ENCODE measurements at places on chromosomes 5 and 9.

GRCh38 chr9:98854266-98854665 lies 46.8 kb downstream of the GALNT12 start:
- DNase-seq = no peak

DNA sequence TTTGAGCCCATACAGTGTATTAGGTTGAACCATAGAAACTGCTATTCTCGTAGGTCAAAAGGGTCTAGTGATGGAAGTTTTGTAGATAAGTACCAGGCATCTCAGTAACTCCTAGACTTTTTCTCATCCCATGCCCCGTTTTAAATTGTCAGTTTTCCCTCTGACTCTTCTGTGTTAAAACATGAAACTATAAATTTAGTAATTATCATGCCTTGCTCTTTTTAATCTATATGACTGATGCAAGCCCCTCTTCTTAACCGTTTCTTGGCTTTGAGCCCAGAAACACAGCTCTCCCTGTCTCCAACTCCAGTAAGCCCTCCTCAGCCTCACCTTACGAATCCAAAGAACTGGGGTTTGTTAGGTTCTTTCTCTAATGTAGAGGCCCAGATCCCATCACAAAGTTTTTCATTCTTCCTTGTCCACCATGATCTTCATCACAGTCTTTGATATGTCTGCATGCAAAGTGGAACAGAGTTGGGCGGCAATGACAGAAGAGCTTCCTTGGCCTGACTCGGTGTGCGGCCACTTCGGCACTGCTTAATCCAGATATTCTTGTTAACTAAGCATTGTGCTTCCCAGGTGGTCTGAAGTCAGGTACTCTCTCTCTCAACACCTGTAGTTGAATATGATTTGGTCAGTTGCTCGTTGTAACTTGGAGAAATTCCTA lies 21.1 kb downstream of the RGMB start:
- DNase-seq = no peak

GRCh38 chr5:6847870-6848269 lies 134.6 kb downstream of the TENT4A start:
- no peak for DNase-seq

- DNase-seq = no peak
Measured at GRCh38 chr5:1701884-1702283, 97.8 kb downstream of the MRPL36 start.

- no peak for DNase-seq
Measured at GRCh38 chr9:121252104-121252851, 15.7 kb upstream of the GSN start.

DNA sequence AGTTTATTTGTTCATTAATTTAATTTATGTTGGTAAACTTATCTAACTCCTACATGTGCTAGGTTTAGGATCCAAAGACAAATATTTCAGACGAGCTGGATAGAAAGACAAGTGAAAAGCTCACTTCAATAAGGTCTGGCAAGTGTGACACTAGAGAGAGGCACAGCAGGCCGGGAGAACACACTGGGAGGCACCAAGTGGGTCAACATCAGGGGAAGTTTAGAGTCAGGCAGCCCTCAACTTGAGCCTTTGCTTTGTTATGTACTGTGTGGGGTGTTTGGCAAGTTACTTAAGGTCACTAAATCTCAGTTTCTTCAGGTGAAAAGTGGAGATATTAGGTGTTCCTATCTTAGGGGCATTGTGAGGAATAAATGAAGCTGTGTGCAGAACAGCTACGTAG lies 214.4 kb downstream of the PCSK1 start:
- DNase-seq = no peak

- no peak for DNase-seq
Measured at GRCh38 chr9:138082918-138083636, 205.5 kb downstream of the CACNA1B start.

DNA sequence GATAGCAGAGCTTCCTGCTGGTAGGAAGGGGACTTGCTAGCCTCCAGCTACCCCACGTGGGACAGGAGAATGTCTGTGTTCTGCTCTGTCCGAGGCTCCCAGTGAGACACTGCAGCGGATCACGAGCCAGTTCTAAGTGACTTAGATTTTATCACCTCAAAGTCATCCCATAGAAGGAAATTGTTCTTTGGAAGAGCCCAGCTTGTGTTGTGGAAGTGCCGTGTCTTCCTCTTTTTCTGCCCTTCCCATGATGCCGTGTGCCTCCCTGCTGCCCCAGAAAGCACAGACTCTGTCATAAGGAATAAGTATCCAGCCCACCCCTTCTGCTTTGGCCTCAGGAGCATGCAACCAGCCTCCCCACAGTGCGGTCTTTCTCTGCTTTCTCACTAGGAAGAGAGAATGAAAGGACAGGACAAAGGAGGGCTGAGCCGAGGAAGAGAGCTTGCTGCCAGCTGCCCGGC lies 35.6 kb downstream of the RUFY1 start:
- DNase-seq = no peak

DNA sequence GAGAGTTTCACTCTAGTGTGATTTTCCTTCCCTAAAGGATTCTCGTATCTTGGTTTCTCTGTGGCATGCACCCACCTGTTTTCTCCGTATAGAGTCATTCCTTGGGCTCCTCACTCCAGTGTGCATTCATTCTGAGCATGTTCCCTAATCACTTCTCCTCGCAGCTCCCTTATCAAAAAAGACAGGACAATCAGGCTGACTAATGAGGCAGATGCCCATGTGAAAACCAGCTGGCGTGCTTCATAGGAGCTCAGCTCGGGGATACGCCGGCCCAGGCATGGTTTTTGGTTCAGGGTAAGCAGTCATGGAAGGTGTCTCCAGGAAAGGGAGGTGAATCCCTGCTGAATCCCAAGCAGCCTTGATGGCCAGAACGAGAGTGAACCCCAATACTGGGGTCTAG lies 41.2 kb upstream of the INSYN2B start:
- no peak for DNase-seq

- DNase-seq = no peak
Measured at GRCh38 chr9:25260046-25260445, 418.2 kb downstream of the TUSC1 start.

GRCh38 chr5:140399979-140400729 lies 1.5 kb upstream of the ANKHD1 start:
- DNase-seq = peak; percentile 49

- DNase-seq = no peak
Measured at GRCh38 chr5:28408651-28409050, 1370.3 kb upstream of the CDH9 start.

- DNase-seq = no peak
Measured at GRCh38 chr9:137084526-137084925, 2.3 kb upstream of the MAN1B1 start.

DNA sequence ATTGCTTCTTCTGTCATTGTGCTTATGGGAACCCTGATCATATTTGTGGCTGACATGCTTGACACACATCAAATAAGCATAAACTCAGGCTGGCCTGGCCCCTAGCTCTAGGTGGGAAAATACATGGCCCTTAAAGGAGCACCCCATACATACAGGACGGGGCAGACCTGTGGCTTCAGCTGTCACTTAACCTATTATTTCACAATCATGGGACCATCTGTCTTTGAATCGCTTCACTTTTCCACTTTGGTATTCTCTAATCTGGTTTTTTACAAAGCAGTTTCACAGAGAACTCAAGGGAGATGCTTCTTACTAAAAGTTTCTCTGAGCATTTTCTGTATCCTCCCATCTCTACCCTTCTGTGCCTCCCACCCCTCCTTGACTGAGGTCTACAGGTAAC lies 34.6 kb upstream of the LRRTM2 start:
- no peak for DNase-seq

DNA sequence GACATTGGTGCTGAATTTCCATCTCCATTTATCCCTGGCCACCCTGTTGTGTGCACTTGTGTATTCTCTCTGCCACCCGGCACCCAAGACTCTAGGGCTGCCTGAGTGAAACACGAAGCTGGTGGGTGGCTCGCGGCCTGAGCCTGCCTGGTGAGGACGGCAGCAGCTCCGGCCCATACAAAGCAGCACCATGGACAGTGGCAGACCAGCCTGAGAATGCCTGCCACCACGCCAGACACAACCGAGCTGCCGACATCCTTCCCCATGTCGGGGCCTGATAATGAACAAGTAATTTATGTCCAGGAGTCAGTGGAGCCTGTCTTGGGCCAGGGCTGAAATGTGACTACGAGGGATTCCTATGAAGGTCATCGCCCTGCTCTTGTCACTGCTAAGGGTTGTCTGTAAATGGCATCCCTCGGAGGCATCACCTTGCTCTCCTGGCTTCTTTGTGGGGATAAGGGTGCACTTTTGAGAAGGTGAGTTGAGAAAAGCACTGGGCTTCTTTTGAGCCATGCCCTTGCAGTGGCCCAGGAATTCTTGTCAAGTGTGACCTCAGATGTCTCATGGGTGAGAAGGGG lies 175.7 kb downstream of the MELK start:
- peak; percentile 53 for DNase-seq

GRCh38 chr5:137753691-137754187 lies 424 bp downstream of the HNRNPA0 start:
- DNase-seq = no peak

DNA sequence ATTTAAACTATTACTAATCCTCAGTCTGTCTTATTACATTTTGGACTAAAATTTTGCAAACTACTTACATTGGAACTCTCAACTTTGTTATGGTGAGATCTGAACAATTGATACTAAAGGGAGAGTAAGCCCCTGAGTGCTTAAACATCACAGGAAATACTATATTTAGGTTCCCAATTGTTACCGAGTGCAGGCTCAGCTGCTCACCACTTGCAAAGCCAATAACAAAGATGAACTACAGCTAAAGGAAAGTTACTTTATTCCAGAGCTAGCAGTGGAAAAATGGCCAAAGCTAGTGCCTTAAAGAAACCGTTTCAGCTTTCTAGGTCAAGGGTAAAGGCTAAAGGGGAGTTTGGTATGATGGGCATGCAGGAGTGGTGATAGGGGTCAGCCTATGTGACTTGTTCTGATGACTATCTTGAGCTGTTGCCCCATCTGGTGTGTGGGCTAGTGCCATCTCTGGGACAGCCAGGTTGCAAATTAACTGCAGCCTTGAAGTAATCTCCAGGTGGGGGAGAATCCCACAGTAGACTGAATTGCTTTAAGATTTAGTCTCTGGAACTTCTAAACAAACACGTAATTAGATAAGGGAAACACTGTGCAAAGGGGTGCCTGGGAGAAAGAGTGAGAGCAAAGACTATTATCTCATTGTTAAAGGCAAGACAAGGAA lies 7.8 kb upstream of the NDUFB6 start:
- DNase-seq = no peak

GRCh38 chr5:34833976-34834793 lies 4.8 kb upstream of the TTC23L start:
- no peak for DNase-seq

DNA sequence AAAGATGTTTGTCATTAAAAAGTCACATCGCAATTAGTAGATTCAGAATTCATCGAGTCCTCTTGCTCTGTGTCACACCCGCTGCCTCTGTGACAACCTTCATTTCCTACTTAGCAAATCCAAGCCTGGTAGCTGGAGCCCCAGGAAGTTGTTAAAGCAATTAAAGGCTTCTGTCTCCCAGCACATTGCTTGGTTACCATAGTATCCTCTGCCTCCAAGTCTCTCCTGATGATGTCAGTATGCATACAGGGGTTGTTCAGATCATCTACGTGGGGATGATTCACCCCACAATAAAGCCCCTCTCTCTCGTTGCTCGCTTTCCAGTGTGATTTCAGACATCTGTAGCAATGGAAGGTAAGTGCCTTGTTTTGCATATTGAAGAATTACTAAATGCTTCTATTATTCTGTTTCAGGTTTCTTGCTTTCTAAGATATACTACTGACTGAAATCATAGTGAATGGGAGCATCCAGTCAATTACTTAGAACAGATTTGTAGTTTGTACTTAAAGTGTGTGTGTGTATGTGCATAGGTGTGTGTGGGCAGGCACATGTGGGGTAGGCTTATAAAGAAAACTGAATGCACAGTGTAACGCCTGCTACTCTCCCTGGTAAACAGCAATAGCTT lies 52.9 kb downstream of the PAM start:
- DNase-seq = no peak

DNA sequence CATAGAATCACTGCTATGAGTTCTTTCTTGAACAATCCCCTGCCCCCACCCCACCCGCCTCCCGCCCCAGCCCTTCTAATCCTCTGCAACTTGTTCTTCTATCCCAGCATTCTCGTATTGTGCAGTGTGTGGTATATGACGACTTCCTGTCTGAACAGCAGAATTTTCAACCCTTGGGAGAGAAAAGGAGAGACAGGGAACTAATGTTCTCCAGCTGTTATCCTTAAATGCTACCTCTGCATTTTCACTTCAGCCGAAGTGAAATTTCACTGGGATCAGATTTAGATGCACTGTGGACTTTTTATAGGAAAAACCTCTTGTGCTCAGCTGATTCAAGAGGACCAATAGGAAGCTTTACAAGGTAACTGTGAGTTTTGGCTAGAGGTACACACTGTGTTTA lies 2.2 kb downstream of the FBXL7 start:
- no peak for DNase-seq

- no peak for DNase-seq
Measured at GRCh38 chr5:74272024-74272775, 368.3 kb downstream of the ENC1 start.

GRCh38 chr5:120039111-120039510 lies 409.8 kb downstream of the FAM170A start:
- no peak for DNase-seq

DNA sequence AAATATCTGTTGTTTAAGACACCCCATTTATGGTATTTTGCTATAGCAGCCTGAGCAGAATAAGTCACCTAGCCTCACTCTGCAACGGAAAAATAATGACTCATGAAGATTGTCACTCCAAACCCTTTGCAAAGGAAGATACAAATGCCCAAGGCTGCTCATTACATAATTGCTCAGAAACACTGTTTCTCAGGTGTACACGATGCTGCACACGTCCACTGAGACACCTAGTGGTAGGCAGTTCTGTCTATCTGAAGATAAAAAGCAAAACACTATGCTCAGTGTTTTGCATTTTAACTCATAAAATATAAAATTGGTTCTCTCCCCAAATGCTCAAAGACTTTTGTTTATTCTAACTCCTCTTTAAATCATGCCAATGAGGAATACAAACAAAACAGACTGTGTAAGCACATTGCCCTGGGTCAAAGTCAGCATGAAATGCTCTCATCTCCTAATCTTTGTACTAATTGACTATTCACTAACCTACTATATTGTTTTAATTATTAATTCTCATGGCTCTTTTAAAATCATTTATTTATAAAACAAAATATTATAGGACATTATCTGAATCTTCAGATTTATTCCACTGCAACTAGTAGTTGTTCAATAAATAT lies 7.7 kb upstream of the TSLP start:
- no peak for DNase-seq
